Activated CD4-positive, alpha-beta memory T cell treated with anti-CD3 and anti-CD28 coated beads for 36 hours (primary cell): ENCODE measurements at places on chromosomes 2 and 18. TPM values are rescaled to one million over a fixed set of nuclear protein-coding genes. Genes with fewer than 3 reads are reported as not detected.
A peak's percentile ranks its signal among the peaks of the same experiment; 100 is the strongest.

Gene NTSR2
- not detected for total RNA-seq

DNA sequence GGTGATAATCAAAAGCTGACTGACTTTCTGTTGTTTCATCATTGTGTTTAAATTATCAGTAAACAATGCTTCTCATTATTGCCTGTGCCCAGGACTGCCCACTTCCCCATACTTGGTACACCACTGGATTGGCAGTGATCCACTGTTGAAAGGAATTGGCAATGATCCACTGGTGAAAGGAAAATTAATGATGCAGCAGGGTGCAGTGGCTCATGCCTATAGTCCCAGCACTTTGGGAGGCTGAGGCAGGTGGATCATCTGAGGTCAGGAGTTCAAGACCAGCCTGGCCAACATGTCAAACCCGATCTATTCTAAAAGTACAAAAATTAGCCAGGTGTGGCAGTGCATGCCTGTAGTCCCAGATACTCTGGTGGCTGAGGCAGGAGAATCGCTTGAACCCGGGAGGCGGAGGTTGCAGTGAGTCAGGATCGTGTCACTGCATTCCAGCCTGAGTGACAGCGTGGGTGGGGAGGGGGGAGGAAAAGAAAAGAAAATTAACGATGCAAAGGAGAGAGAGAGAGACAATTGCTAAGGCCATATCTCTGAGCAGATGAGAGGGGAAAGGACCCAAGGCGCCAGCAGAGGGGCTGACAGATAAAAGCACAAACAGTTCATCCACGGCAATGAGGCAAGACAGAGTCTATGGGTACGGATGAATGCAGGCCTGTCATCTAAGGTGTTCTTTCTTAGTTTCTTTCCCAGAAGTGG is 10.2 kb upstream of the GTF2A1L start:
- H3K4me1 ChIP-seq: no peaks in the 10 kb centered on the region
- H3K27me3 ChIP-seq: peaks cover 11% of the 10 kb centered on the region
- DNase-seq: no peak
- no peaks in the 10 kb centered on the region for H3K36me3 ChIP-seq
- no peak overlapping the region for H3K4me3 ChIP-seq

- peak overlapping the region; percentile 37 for H3K4me3 ChIP-seq
- no peaks in the 10 kb centered on the region for H3K36me3 ChIP-seq
- H3K27ac ChIP-seq: peak overlapping the region; percentile 82
- peaks cover 39% of the 10 kb centered on the region for H3K4me1 ChIP-seq
- DNase-seq: peak; percentile 74
Measured at GRCh38 chr2:84919885-84920580, 14.6 kb downstream of the TMSB10 start.

Gene ABCG5
- not detected for total RNA-seq

DNA sequence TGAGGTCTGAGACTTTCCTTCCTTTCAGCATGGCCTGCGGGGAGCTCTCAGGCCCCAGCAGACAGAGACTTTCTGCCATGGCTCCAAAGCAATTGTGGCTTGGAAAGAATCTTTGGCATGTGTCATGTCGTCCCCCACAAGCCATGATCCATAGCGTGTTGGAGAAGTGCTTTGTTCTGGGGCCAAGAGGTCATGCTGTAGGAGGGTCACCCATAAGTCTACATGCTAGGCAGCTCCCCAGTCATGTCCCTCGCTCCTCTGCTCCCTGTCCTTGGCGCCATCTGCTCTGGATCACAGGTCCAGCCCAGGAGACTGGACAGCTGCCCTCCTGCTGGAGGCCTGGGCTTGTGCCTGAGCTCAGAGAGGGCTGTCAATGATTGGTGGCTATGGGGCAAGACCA is 78.8 kb upstream of the LCLAT1 start:
- no peaks in the 10 kb centered on the region for H3K27me3 ChIP-seq
- H3K4me3 ChIP-seq: no peak overlapping the region
- H3K36me3 ChIP-seq: no peaks in the 10 kb centered on the region

Gene REG1B
- not detected for total RNA-seq

- no peak overlapping the region for H3K4me3 ChIP-seq
- H3K27ac ChIP-seq: no peak overlapping the region
- H3K4me1 ChIP-seq: no peaks in the 10 kb centered on the region
- DNase-seq: no peak
- no peaks in the 10 kb centered on the region for H3K36me3 ChIP-seq
Measured at GRCh38 chr2:16722677-16723076, 57.0 kb upstream of the CYRIA start.

Gene GPR55
- total RNA-seq: 1.5 TPM

- H3K4me3 ChIP-seq: no peak overlapping the region
- no peak overlapping the region for H3K27ac ChIP-seq
- H3K27me3 ChIP-seq: no peaks in the 10 kb centered on the region
- H3K4me1 ChIP-seq: peaks cover 3% of the 10 kb centered on the region
Measured at GRCh38 chr2:202723746-202724145, 89.0 kb downstream of the FAM117B start.

- no peak for DNase-seq
- H3K27me3 ChIP-seq: peaks cover 15% of the 10 kb centered on the region
- H3K4me1 ChIP-seq: peaks cover 15% of the 10 kb centered on the region
- H3K27ac ChIP-seq: no peak overlapping the region
- no peaks in the 10 kb centered on the region for H3K36me3 ChIP-seq
Measured at GRCh38 chr18:76467371-76468190, 27.5 kb downstream of the ZNF516 start.

Gene CABYR
- 1.00 TPM for total RNA-seq

DNA sequence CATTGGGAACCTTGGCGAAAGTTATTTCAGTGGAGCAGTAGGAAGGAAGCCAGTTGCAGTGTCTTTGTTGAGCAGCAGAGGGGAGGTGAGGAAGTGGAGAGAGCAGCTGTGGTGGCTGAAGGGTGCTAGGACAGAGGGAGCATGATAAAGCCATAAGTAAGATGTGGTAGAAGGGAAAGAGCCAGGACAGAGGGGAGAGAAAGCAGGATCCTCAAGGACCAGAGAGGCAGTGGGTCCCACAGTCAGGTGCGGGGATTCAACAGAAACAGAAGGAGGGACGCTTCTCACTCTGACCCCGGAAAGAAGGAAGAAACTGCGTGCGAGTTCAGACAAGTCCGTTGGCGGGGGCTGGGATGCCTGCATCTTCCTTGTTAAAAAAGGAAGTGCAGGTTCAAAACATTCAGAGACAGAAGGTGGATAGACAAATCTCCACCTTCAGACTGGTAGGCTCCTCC is at the start of gene CXCR2:
CXCR2 (plus strand) TSS at position 403 of the 455 bp plus-strand sequence. CDS start 8,774 bp downstream, outside the sequence.
- H3K4me3 ChIP-seq: no peak within 1 kb of the TSS
- no peaks in the 10 kb centered on the region for H3K36me3 ChIP-seq
- peaks cover 8% of the 10 kb centered on the region for H3K27me3 ChIP-seq
- peaks cover 9% of the 10 kb centered on the region for H3K4me1 ChIP-seq
- H3K27ac ChIP-seq: no peak within 1 kb of the TSS

DNA sequence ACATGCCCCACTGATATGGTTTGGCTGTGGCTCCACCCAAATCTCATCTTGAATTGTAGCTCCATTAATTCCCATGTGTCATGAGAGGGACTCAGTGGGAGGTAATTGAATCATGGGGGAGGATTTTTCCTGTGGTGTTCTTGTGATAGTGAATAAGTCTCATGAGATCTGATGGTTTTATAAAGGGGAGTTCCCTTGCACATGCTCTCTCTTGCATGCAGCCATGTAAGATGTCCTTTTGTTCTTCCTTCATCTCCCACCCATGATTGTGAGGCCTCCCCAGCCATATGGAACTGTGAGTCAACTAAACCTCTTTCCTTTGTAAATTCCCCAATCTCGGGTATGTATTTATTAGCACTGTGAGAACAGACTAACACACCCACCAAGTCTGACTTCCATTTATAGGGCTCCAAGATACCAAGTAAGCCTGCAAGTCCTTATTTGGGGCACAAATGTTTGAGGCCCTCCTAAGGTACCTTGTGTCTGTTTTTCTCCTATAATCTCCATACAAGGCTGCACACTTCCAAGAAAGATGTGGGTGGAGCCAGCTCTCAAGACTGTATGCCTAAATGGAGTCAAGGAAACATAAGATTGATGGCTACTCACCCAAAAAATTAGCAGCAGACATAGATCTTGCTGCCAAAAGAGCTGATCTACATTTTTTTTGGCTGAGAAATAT is 364.7 kb downstream of the TXNL1 start:
- no peak overlapping the region for H3K4me3 ChIP-seq
- no peaks in the 10 kb centered on the region for H3K27me3 ChIP-seq
- H3K4me1 ChIP-seq: no peaks in the 10 kb centered on the region
- no peaks in the 10 kb centered on the region for H3K36me3 ChIP-seq
- H3K27ac ChIP-seq: no peak overlapping the region

GRCh38 chr2:128770143-128771085 is 451.7 kb upstream of the HS6ST1 start:
- H3K4me1 ChIP-seq: no peaks in the 10 kb centered on the region
- no peaks in the 10 kb centered on the region for H3K36me3 ChIP-seq
- no peak overlapping the region for H3K27ac ChIP-seq
- peaks cover 9% of the 10 kb centered on the region for H3K27me3 ChIP-seq

Gene FRZB
- not detected for total RNA-seq

- no peak for DNase-seq
- H3K27ac ChIP-seq: no peak overlapping the region
- no peak overlapping the region for H3K4me3 ChIP-seq
- H3K27me3 ChIP-seq: no peaks in the 10 kb centered on the region
- no peaks in the 10 kb centered on the region for H3K4me1 ChIP-seq
Measured at GRCh38 chr18:62071071-62071470, 115.8 kb downstream of the PIGN start.
